ENCODE measurements at places on chromosomes 13 and 19. TPM values are rescaled to one million over a fixed set of nuclear protein-coding genes. Genes with fewer than 3 reads are reported as not detected.

Gene LILRB3
- total RNA-seq = not detected

Gene PABPC3
- 0.38 TPM for total RNA-seq

Gene PDX1
- not detected for total RNA-seq

Gene ZNF285
- total RNA-seq = 3.6 TPM

Gene CD70
- total RNA-seq = 0.92 TPM

All from endodermal cell (in vitro differentiated cells).